ENCODE measurements at places on chromosomes 16 and 17.

GRCh38 chr16:624526-625070, 6.2 kb upstream of the WFIKKN1 start:
- DNase-seq: no peak

DNA sequence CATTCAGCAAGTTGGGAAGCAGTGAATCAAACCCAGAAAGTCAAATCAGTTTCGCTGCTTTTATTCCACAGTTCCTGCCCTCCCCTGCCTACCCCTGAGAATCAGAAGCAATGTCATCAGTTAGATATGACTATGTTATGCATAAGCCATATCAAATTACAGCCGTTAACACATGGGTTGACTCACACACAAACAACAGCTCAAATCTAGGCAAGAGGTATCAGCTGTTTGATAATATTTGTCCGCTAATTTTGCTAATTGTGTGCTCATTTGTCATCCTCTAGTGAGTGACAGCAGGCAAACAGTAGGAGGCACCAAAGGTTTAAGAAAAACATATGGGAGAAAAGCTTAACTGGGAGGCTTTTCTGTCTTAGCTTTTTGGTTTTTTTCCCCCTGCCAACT, 327.4 kb upstream of the CCL2 start:
- no peak for DNase-seq

DNA sequence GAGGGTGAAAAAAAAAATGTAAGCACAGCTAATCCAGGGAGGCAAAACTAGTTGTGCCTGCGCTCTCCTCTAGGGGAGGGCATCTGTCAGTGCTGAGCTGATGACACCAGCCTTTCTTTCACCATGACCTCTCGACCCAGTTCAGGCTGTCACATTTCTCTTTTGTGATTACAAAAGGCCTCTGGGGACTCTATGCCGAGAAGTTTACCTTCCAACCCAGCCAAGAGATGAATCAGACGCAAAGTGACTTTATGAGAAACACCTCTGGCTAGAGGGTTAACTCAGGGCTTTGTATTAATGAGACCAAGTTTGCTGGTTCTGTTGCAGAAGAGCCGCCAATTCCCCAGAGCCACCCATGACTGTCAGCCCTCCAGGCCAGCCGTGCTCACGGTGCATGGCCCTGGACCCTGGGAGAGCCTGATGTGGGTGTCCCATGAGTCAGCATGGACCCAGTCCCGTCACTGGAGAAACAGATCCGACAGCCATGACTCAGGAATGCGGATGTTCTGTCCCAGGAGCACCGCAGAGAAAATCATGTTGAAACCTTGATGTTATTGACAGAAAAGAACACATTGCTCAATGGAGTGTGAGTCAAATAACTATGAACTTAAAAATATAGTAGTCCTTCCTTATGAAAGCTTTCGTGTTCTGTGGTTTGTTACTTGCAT, 437.2 kb downstream of the HS3ST3B1 start:
- peak; percentile 35 for DNase-seq

GRCh38 chr16:4888428-4889135, 41.3 kb downstream of the UBN1 start:
- DNase-seq: no peak

DNA sequence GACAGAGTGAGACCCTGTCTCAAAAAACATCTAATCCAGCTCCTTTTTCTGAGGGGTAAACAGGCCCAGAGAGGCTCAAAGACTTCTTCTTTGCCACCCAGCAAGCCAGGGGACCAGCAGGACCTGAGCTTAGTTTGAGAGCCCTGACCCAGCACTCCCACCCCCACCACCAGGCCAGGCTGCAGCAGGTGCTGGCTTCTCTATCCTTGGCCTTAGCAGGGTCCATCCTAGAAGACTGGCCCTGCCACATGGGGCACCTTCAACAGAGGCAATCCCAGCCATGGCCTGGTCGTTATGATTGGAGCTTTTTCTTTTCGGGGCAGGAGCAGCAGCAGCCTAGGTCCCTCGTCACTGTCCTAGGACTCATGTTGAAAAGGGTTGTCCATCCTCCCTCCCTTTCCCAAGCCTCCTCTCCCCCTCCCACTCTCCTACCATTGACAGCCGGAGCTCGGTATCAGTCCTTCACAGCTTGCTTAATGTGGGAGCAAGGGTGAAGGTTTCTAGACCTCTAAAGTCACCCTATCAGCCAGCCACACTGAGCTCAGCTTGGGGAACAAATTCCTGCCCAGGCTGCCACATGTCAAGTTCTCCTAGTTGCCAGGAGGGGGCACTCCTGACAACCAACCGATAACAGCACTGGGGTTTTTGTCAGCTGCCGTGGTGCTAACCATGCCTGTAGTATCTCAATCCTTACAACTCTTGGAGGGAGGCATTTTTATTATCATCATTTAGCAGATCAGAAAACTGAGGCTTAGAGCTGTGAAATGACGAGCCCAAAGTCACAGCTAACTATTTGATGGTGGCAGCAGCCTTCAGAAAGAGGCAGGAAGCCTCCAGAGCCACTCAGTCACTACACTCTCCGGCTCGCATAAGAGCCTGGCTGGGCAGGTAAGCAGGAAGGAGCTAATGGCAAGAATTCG, 11.2 kb downstream of the MRPL27 start:
- peak; percentile 74 for DNase-seq

GRCh38 chr17:33651686-33652085, 358.6 kb upstream of the ASIC2 start:
- no peak for DNase-seq

GRCh38 chr17:42782166-42783061, 2.0 kb downstream of the WNK4 start:
- DNase-seq: no peak
